Transverse colon (tissue), 4 donors: ENCODE measurements at places on chromosomes 16 and 17. TPM values are rescaled to one million over a fixed set of nuclear protein-coding genes. Genes with fewer than 3 reads are reported as not detected.
A peak's percentile ranks its signal among the peaks of the same experiment; 100 is the strongest.

The TBX21 gene
- 0.27 TPM for total RNA-seq

The PPY gene
- total RNA-seq: not detected

The USH1G gene
- total RNA-seq: 0.32 TPM

GRCh38 chr16:77212741-77213541, 13.7 kb downstream of the SYCE1L start:
- DNase-seq: peak; percentile 75
- H3K36me3 ChIP-seq: no peaks in the 10 kb centered on the region
- no peaks in the 10 kb centered on the region for H3K4me1 ChIP-seq

GRCh38 chr17:34797720-34798119, 163.5 kb downstream of the CCT6B start:
- H3K4me3 ChIP-seq: no peak overlapping the region
- no peaks in the 10 kb centered on the region for H3K36me3 ChIP-seq
- no peaks in the 10 kb centered on the region for H3K27me3 ChIP-seq
- H3K4me1 ChIP-seq: no peaks in the 10 kb centered on the region
- no peak for DNase-seq
- no peak overlapping the region for H3K27ac ChIP-seq

- H3K27ac ChIP-seq: no peak overlapping the region
- no peak for DNase-seq
- no peak overlapping the region for H3K4me3 ChIP-seq
- H3K27me3 ChIP-seq: no peaks in the 10 kb centered on the region
- H3K4me1 ChIP-seq: peaks cover 8% of the 10 kb centered on the region
These were observed 110.4 kb upstream of the HAS3 start for GRCh38 chr16:68995011-68995504.
